Kidney capillary endothelial cell (primary cell): ENCODE measurements at places on chromosomes 4 and X.
A peak's percentile ranks its signal among the peaks of the same experiment; 100 is the strongest.

DNA sequence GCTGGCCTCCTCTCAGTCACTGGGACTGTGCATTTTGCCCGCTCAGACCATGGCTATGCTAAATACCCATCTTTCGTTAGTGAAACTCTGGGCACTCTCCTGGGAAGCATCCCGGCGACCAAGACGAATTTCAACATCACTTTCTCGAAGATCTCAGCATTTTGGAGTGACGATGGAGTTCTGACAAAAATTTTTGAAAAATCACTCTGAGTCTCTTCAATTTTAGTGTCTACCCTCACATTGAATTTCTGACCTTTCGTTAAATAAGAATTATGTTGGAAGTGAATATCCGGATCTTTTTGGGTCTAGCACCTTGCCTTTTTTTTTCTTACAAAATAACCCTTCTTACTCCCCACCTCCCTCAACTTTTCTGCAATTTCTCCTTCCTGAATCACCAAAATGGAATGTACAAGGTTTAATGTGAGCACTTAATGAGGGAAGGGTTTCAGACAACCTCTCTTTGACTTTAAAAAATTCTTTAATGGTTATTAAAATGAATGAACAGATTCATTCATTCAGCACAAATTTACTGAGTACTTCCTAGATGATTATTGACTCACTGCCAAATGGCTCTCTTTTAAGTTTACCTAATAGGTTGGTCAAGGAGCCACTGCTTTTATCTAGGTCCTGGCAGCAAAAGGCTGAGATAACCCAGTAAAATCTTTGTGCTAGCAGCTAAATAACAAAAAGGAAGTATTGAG, 746 bp upstream of the AADAT start:
- DNase-seq: no peak

DNA sequence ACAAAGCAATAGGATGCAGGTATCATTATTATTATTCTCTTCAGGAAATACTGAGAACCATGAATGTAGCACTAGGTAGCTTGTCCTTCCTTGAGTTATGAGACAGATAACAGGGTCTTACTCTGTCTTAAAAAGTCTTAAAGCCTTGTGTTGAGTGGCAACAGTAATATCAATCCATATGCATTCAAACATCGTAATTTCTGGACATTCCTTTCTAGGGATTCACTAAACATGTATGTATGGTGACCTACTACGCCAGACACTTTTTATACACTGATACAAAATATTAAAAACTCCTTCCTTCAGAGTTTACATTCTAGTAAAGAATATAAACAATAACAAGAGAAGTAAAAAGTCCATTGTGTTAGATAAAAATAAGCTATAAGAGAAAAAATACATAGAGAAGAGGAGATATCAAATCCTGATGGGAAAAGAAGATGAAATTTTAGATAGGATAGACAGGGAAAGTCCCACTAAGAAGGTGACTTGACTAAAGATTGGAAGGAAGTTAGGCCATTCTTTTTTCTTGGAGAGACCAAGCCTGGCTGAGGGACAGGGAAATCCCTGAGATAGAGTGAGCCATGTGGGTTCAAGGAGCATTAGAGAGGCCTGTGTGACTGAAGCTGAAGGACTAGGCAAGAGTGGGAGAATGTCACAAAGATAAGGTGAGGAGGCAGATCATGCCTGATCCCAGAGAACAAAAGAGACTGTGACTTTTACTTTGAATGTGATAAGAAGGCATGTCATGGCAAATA, 5.0 kb upstream of the DDX60L start:
- DNase-seq: no peak

DNA sequence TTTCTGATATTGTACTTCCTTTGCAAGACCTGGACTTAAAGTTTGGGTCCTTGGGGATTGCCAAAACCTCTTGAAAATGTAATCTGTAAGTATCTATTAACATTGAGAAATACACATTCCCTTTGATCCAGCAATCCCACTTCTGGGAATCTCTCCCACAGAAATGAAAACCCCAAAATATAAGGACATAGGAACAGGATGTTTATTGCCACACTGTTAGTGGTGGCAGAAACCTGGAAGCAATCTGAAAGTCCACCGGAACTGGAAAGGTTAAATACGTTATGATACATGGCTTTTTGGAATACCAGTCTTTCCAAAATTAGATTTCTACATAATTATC, 71.2 kb upstream of the STX18 start:
- DNase-seq: no peak

DNA sequence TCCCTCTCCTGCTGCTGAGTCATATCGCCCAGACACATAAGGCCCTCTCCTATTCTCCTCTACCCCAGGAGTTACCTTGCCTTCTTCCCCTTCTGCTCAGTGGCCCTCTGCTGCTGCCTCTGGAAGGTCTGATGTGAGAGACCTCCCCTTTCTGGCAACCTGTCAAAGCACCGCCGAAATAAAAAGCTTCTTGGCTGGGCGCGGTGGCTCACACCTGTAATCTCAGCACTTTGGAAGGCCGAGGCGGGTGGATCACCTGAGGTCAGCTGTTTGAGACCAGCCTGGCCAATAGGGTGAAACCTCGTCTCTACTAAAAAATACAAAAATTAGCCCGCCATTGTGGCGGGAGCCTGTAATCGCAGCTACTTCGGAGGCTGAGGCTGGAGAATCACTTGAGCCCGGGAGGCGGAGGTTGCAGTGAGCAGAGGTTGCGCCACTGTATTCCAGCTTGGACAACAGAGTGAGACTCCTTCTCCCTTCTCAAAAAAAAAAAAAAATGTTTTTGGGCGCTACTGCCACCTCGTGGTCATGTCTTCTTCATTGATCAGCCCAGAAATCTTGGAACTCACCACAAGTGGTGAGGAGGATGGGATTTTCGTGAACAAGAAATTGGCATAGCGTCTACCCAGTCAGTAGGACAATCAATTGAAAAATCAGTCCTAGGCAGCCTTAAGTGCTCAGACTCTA, 8.6 kb upstream of the ZXDA start:
- no peak for DNase-seq

- no peak for DNase-seq
Measured at GRCh38 chrX:140710710-140711109, 1.2 kb downstream of the LINC00632 start.

GRCh38 chr4:145183023-145183422, 2.6 kb upstream of the OTUD4 start:
- DNase-seq: no peak

GRCh38 chrX:69501429-69501828, 2.7 kb upstream of the NALF2 start:
- DNase-seq: no peak

DNA sequence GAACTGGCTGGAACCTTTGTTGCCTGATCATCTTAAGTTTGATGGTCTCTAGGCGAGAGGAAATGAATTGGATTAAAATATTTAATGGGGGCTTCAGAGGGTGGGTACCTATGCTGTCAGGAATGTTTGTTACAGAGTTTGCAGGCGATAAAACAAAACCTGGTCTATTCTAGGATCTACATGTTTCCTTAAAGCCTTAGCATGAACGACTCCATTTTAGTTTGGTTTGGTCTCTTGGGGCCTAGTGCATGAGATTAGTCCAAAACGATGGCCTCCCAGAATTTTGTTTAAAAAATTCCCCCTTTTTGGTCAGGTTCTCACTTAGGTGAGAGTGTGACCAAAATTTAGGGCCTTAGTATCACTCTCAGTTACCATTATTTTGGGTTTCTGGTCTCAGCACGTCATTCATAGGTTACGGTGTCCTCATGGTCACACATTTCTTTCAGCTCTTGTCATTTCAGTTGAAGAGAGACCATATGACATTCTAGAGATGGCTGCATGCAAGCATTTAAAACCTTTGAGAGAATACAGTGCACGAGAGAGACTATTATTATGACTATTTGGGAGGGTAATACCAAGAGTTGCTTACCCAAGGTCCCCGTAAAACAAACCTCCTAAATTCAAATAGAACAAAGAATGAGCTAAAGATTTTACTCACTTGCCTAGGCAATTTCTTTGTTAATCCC, 13.8 kb downstream of the MOB1B start:
- no peak for DNase-seq

- DNase-seq: no peak
Measured at GRCh38 chrX:97843200-97843811, 959.6 kb downstream of the RPA4 start.

- DNase-seq: no peak
Measured at GRCh38 chr4:179634862-179635261, 2192.6 kb upstream of the AGA start.

GRCh38 chrX:10121787-10122186, 35.0 kb upstream of the CLCN4 start:
- DNase-seq: no peak

GRCh38 chr4:145735347-145735675, 55.4 kb downstream of the C4orf51 start:
- peak; percentile 68 for DNase-seq

DNA sequence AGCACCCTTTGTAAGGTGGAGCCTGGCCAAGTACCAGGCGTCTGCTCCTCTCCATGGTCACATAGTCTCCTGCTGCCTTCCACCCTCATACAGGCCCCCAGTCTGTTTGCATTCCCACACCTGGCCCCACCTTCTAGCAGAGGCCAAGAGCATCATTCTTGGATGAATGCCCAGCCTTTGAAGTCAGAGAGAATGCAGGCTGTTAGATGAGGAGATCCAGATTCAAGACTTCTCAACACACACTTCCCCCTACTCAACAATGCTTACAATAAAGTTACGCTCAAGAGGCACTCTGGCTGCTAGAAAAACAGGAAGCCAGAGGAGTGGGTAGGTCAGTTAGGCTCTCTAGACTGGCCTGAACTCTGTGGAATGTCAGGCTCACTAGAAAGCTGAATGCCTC, 43.3 kb downstream of the SHROOM4 start:
- peak; percentile 8 for DNase-seq

- no peak for DNase-seq
Measured at GRCh38 chr4:84968925-84969324, 2.4 kb upstream of the WDFY3 start.

DNA sequence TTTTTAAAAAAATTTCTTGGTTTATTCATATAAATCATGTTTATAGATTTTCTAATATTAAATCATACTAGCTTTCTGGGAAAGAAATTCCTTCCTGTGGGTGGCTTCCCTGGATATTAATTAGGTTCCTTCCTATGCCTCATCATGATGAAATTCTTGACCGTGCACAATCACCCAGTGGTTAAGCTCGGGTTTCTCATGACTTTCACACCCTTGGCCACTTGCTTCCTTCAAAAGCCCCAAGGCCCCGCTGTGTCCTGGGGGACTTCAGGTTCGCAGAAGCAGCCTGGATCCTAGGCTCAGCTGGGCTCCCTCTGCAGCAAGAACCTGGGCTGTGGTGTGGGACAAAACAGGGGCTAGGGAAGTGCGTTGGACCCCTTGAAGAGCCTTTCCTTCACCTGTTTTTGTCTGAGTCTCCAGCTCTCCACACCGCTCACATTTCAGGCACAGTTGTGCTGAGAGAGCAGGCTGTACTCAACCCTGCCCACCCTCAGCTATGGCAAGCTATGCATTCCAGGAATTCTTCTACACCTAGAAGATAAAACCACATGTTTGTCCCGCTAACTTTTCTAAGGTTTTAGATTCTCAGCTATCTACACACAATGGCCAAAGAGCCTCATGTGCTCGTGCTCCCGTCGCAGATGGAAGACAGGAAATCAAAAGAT, 48.9 kb upstream of the TMSB15B start:
- DNase-seq: no peak

- DNase-seq: no peak
Measured at GRCh38 chr4:95532305-95532704, 16.5 kb downstream of the UNC5C start.

- peak; percentile 30 for DNase-seq
Measured at GRCh38 chrX:57156397-57157049, 19.3 kb upstream of the SPIN2A start.

DNA sequence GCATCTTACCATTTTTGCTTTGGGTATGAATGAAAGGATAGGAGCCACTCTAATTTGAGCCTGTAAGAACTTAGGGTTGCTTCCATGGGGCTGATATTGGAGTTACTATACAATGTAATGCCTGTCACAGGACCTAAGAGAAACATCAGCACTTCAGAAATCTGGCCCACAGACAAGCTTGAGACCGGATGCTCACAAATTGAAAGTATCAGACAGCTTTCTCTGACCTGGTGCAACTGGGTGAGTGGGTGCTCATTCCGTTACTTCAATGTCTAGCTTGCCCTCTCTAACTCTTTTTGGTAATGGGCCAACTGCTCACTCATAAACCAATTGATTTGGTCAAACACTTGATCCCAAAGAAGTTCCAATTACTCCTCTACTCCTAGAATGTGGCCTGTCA, 62.1 kb downstream of the GPC4 start:
- no peak for DNase-seq

DNA sequence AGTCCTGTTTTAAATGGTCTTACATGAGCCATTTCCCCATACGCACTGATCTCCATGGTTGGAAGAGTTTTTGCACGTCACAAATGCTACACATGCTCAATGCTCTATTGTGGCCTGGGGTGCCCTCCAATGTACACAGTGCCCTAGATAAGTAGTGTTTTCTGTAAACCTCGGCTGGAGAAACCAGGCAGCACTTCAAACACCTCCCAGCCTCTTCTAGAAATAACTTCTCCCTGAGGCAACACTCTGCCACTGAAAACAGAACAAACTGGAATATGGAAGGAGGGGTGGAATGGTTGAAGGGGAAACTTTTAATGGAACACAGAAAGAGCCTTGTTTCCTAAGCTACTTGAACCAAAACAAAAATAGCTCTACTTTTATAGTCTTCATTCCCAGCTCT, 123.9 kb upstream of the CBR4 start:
- no peak for DNase-seq

- DNase-seq: no peak
Measured at GRCh38 chr4:173365359-173365996, 5.3 kb upstream of the SAP30 start.

DNA sequence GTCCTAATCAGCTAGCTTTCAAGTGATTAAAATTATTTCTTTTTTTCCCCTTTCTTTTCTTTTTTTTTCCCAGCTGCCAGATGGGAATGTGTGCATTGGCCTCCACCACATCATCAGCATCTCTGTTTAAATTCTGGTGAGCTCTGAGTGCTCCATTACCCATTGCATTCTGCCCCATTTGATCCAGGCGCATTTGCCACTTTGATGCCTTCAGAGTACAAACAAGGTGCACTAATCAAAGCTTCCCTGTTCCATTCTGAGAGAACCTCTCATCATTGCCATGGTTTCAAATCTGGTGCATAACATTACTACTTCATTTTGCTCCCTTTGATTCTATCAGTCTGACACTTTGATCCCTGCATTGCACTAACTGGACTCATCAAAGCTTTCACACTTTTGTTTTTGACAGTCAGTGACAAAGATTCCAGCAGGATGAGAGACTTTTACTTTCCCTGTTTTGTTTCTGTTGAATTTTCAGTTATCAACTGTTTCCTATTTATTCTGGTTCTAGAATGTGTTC, 238.8 kb upstream of the PCDH10 start:
- no peak for DNase-seq
